ENCODE measurements at places on chromosomes 16 and 17. TPM values are rescaled to one million over a fixed set of nuclear protein-coding genes. Genes with fewer than 3 reads are reported as not detected.

DNA sequence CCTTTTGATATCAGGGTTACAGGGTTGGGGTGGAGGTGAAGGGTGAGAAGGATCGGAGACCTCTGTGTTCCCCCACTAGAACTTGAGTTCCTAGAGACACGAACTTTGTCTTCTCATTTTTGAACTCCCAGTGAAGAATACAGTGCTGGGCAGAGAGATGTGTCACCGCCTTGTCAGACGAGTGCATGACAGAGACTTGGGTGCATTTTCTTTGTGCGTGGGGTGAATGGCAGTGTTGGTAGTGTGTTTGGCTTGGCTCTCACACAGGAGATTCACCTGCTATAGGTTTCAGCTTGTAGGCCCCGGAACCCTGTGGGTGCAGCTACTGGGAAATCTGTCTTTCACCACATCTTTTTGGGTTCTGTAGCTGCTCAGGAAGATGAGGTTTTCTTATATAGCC lies 40.0 kb upstream of the CCR7 start:
- DNase-seq: no peak

LITAFD gene
- total RNA-seq: 0.48 TPM

DNA sequence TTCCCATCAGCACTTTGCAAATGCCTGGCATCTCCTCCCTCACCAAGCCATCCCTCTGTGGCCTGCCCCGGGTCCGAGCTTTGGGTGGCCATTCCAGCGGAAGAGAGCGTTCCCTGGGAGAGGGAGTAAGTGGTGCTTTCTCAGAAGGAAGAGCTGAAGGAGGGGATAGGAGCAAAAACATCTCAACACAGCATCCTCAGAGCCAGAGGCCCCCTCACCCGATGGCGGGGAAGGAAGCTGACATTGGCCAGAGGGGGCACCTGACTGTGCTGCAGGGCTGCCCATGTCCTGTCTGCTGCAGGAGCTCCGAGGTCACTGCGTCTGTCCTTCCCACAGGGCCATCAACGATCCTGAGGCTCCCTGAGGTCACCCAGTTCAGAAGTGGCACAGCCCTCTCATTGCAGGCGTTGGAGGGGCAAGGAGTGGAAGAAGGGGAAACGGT lies 427 bp upstream of the TLCD3B start:
- no peak for DNase-seq

KCNG4 gene
- total RNA-seq: 0.72 TPM

- DNase-seq: no peak
Measured at GRCh38 chr16:72837846-72838585, 209.9 kb downstream of the ZFHX3 start.

DNA sequence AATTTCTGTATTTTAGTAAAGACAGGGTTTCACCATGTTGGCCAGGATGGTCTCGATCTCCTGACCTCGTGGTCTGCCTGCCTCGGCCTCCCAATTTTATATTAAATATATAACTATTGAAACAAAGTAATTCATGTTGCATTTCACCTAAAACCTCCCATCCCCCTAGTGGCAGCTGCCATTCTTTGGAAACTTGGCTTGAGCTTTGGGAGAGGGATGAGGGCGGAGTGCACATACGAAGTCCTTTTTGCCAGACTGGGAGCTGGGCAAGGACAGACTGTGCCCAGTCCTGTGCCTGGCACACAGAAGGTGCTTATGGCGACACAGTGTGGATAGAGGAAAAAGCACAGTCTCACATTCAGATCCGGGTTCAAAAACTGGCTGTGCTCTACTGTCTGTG lies 83.8 kb downstream of the NETO2 start:
- no peak for DNase-seq

GRCh38 chr16:74657870-74658642 lies 8.6 kb downstream of the RFWD3 start:
- no peak for DNase-seq

CDYL2 gene
- total RNA-seq: 3.4 TPM

GRCh38 chr16:12901204-12901596 lies 198 bp upstream of the SHISA9 start:
- DNase-seq: no peak

- no peak for DNase-seq
Measured at GRCh38 chr17:45648642-45649041, 135.5 kb upstream of the CRHR1 start.

NPIPB8 gene
- not detected for total RNA-seq

- no peak for DNase-seq
Measured at GRCh38 chr17:2064147-2064489, 9.2 kb downstream of the HIC1 start.

C16orf78 gene
- not detected for total RNA-seq

DNA sequence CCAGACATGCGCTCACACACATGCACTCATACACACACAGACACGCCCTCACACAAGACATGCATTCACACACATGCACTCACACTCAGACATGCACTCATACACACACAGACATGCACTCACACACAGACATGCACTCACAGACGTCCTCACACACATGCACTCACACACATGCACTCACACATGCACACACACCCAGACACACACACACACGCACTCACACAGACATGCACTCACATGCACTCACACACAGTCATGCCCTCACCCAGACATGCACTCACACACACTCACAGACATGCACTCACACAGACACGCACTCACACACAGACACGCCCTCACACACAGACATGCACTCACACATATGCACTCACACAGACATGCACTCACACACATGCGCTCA lies 2.1 kb upstream of the ZNF469 start:
- no peak for DNase-seq

RAB26 gene
- total RNA-seq: 0.48 TPM

IL17C gene
- not detected for total RNA-seq

GRCh38 chr17:57677858-57678257 lies 67.2 kb downstream of the CCDC182 start:
- no peak for DNase-seq

DNA sequence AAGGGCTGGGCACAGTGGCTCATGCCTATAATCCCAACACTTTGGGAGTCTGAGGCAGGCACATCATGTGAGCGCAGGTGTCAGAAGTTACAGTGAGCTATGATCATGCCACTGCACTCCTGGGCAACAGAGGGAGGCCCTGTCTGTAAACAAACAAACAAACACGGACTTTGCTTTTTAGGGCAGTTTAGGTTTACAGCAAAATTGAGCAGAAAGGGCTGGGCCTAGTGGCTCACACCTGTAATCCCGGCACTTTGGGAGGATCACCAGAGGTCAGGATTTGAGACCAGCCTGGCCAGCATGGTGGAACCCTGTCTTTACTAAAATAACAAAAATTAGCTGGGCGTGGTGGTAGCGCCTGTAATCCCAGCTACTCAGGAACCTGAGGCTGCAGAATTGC lies 3.3 kb upstream of the CARHSP1 start:
- DNase-seq: no peak

MYOCD gene
- total RNA-seq: 98.7 TPM

ARL4D gene
- total RNA-seq: 25.0 TPM

SRSF2 gene
- 70.5 TPM for total RNA-seq

BLMH gene
- 56.6 TPM for total RNA-seq

DNA sequence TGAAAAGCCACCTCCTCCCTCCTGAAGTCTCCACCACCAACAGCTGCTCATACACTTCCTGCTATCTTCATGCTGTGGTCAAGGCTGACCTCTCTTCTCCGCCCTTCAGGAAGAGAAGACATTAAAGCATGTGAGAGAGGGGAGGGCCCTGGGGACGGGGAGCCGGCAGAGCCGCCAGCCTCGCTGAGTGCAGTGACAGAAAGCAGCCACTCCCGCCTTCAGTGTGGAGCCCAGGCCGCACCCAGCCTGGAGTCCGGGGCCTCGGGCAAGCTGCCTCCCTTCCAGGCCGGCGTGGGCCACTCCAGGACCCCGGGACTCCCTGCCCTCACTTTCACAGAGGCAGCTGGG lies 94.7 kb upstream of the TNRC6C start:
- peak; percentile 52 for DNase-seq

DNA sequence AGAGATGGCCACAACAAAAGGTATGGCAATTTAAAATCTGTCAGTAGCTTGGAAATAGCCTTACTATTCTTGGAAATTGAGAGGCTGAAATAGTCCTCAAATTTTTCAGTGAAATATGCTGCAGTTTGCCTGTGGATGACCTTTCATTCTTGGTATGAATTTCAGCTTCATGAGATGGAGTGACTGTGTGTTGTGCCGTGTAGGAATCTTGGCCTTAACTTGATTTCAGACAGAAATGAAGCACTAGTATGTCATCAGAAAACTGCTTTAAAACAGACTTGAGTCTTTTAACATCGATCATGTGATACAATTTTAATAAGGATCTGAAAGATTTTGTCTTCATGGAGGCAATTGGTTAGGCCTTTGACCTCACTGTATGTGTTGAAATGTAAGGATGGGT lies 247.2 kb downstream of the CNTNAP4 start:
- DNase-seq: peak; percentile 47
